Glomerular endothelial cell (primary cell): ENCODE measurements at places on chromosomes 4 and X.

DNA sequence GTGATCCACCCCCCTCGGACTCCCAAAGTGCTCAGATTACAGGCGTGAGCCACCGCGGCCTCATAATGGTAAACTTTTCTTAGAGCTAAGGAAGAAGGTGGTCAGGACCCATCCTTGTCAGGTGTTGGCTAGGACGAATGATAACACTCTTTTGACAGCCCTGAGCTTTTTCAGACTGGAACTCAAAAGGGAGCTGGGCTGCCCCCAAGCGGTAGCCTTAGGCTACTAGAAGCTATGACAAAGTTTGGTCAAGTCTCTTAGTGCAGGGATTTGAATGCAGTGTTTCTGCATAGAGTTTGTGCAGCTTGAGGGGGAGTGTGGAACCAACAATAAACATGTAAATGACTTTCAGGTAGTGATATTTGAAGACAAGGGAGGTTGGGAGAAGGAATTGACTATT is 11.8 kb upstream of the HSD17B10 start:
- no peak for DNase-seq

GRCh38 chr4:2570551-2571222 is 34.2 kb downstream of the FAM193A start:
- no peak for DNase-seq

DNA sequence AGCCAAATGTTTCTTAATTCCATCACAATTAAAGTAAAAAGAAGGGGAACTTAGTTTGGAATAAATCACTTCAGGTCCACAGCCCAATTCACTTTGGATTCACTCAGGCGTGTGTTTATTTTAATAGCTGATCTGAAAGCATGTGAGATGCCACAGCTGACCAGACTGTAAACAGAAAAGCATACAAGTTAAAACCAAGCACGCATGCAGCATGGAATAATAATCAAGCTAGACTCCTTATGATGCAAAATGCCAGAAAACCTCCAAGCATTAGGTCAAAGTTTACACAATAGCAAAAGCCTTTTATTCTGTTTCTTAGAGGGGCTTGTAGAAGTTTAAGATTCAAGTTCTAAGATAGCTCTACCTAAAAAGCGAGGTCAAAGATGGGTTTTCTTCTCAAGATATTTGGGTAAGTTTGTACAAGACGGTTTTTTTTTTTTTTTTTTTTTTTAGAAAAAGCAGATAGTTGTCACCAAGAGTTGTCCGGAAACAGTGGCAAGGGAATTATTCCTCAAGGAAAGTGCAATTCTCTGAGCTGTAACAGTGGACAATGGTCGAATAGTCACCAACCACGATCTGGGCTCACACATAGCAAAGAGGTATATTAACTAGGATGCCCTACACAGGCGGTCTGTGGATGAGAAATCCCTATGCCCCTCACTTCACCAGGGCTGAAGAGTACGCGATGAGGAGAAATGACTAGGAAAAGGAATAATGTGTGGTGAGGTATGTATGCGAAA is 763 bp upstream of the PRRG1 start:
- DNase-seq = no peak

- no peak for DNase-seq
Observed at GRCh38 chrX:8731559-8732395, at the start of gene ANOS1. Gene ANOS1 (minus strand): TSS chrX:8732137. CDS start chrX:8732036, 101 bp downstream.

- no peak for DNase-seq
Observed at GRCh38 chr4:27154706-27155105, 294.1 kb downstream of the STIM2 start.

DNA sequence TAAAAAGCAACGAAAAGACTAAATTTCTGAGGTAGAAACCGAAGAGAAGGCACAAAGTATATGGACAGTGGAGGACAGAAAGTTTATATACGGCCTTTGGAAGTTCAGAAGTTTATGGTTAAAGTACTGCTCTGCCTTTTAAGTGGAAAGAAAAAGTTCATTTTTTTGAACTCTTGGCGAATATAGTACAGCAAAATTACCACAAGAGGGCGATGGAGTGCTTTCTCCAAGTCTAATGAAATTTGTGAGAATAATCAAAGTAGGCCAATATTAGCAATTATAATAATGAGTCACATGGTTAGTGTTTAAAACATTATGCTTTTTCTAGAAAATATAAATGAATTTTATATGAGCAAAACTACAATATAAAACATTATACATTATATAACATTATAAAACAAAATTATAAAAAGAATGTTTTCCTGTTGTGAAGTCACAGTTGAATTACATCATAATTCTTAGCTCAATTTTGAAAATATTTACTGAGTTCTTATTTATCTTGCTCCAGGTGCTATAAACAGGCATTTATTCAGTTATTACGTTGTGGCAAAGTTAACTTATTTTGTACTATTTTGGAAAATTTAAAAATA is 136.2 kb upstream of the BMPR1B start:
- DNase-seq = no peak

DNA sequence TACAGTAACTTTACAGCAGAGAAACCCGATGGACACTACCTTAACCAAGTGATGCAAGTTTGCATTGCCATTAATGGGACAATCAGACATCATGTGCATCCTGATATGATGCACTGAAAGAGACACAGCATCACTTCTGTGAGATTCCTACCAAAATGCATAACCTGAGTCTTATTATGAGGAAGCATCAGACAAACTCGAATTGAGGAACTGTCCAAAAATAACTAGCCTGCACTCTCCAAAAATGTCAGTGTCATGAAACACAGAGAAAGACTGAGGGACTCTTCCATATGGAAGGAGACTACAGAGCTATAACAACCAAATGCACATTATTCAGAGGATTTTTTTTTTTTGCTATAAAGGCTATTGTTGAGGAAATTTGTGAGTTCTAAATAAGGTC is 66.6 kb upstream of the IQSEC2 start:
- no peak for DNase-seq

GRCh38 chr4:42570221-42570620 is 86.7 kb downstream of the ATP8A1 start:
- no peak for DNase-seq

DNA sequence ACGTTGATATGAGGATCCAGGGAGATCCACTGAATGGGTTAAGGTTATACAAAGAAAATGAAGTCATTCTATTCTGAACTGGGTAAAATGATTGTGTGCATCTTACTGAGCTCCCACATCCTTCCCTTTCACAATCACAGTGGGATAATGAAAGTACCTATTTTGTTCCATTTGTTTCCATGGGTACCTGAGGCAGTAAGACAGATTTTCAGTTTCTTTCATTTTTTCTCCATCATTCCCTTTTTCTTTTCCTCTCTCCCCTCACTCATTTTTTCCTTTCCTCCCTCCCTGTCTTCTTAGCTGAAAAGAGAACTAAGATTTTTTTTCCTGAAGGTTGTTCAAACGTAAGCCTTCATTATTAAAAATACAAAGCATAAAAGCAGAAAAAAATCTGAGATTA is 4.6 kb downstream of the GRIA2 start:
- no peak for DNase-seq

DNA sequence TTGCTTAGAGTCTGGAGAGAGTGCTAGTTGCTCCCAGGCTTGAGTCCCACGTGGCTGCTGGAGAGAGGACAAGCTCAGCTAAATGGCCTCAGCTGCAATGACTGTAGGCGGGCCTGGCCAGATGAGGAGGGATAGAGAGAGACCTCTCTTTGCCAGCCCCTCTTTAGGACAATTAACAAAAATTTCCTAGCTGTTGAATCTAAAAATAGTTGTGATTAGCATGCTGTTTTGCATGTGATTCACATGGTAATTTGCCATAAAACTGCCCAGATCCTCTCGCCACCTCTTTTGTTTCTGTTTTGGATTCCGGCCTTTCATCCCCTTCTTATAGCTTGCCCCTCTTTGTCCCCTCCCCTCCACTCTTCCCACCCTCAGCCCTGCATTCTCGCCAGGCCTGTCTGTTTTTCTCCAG is 28.9 kb upstream of the PRPS1 start:
- DNase-seq = no peak

- DNase-seq = no peak
Observed at GRCh38 chr4:8290701-8290970, 21.1 kb downstream of the HTRA3 start.

- DNase-seq = no peak
Observed at GRCh38 chr4:150579551-150580234, 2.3 kb upstream of the MAB21L2 start.

GRCh38 chrX:80766916-80767315 is 42.8 kb downstream of the BRWD3 start:
- no peak for DNase-seq

DNA sequence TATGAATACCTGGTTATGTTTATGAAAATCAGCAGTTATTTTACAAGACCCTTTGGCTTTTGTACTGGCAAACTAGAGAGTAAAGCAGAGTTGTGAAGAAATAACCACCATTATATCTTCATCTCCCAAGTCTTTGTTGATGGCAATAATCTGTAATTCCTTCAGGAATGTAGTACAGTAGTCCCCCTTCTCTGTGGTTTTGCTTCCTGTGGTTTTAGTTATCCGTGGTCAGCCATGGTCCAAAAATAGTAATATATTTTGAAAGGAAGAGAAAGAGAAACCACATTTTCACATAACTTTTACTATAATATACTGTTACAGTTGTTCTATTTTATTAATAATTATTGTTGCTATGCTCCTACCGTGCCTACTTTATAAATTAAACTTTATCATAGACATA is 27.8 kb downstream of the BANK1 start:
- DNase-seq = no peak

DNA sequence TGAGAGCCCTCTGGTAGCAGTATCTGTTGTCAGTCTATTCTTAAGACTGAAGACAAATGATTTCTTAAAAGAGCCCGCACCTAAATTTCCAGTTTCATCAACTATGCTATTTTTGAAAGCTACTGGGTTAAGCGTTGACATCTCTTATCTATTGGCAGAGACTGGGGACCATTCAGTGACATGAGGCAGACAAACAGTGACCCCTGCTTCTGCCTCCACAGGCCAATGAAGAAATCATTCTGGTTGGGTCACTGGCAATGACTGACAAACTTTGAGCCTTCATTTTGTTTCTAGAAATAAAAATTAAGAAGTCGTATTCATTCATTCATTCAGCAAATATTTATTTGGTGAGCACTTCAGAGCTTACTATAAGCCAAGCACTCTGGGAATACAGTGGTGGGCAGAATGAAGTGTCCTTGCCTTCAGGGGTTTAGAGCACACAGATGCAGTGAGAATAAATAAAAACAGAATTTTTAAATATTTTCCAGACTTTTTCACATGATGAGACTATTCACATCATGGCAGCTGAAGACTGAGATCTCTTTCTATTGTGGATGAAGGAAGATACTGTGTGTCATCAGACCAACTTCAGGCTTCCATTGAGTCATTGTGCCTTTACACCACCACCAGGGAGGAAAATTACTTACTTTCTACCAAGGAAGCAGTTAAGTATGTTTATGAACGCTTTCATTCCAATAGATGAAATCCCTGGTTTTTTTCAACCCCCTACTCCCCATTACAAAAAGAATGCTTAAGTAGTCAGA is 36.0 kb downstream of the SORBS2 start:
- no peak for DNase-seq
